ENCODE measurements at places on chromosomes 11 and 22.

DNA sequence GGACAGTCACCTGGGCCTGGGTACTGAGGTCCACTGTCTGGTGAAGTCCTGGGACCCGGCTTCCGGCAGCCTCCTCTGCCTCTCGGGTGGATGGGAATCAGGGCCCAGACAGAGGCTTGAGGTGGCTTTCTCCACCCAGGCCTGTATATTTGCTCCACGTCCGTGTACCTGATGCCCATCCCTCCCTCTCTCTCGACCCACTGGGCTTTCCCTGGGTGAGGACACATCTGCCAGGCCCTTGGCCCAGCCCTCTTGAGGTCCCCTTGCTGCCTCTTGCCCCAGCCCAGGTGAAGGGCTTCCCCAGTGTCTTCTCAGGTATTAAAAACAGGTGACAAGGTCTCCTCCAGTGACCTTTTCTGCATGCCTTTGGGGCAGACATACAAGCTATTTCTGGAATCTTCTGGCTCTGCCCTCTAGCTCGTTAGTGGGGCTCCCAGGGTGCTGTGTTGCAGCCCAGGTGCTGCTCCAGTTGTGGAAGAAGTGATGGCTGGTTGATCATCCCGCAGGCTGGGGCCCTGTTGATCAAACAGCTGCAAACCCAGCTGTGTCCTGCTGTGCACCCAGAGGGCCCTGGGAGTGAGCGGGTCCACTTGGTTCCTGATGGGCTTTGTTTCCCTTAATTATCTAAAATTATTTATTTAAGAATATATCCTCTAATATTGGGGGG lies 25.5 kb upstream of the ACR start:
- DNase-seq: no peak

- DNase-seq: no peak
These were observed 115.6 kb upstream of the B3GAT1 start for GRCh38 chr11:134527382-134528243.

GRCh38 chr22:20389288-20389687 lies 4.7 kb upstream of the ZNF74 start:
- DNase-seq: no peak

DNA sequence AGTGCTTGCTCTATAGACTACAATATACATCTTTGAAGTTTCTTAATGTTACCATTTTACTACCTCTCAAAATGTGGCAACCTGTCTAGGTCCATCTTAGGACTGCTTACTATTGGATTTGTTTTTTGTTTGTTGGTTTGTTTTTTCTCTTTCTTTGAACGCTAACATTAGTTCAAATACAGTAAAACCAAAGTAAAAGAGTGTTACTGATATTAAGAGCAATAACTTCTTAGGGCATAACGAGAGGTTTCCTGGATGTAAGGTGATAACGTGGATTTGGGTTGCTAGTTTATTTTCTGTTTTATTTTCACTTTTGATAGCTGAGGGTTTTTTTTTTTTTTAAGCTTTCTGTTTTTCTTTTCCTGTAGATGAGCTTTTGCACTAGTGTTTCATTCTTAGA lies 43.6 kb downstream of the TMEM135 start:
- DNase-seq: no peak

DNA sequence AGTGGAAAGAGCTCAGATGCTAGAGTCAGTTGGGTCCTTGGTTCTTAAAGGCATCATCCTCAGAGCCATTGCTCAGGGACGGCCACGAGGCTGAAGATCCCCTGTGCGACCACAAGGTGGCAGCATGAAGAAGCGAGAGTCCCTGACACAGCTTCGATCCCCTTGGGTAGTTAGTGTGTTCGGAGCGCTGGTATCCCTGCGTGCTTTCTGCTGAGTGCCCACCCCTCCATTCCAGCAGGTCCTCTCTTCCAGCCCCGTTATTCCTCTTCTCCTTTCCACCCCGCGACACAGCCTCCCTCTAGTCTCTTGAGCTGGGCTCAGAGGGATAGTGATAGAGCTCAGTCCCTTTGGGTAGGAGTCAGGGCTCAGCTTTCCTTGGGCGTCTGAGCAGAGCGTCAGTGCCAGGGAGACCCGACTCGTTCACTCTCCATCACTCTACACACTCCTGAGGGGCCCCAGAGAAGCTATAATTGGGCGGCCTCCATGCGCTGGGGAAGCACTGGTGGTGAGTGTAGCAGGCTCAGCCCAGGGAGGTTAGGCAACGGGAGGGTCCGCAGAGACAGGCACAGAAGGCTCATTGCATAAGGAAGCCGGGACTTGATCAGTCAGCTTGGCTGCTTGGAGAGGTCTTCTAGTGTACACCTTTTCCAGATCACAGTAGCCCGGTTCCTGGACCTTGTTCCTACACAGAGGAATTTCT lies at the start of gene OR51D1:
Gene OR51D1 (plus strand): TSS at position 516 of the 700 bp plus-strand sequence. CDS start 2,314 bp downstream, outside the sequence.
- DNase-seq: peak; percentile 58

GRCh38 chr22:17380359-17381087 lies 11.3 kb downstream of the CECR2 start:
- DNase-seq: no peak

DNA sequence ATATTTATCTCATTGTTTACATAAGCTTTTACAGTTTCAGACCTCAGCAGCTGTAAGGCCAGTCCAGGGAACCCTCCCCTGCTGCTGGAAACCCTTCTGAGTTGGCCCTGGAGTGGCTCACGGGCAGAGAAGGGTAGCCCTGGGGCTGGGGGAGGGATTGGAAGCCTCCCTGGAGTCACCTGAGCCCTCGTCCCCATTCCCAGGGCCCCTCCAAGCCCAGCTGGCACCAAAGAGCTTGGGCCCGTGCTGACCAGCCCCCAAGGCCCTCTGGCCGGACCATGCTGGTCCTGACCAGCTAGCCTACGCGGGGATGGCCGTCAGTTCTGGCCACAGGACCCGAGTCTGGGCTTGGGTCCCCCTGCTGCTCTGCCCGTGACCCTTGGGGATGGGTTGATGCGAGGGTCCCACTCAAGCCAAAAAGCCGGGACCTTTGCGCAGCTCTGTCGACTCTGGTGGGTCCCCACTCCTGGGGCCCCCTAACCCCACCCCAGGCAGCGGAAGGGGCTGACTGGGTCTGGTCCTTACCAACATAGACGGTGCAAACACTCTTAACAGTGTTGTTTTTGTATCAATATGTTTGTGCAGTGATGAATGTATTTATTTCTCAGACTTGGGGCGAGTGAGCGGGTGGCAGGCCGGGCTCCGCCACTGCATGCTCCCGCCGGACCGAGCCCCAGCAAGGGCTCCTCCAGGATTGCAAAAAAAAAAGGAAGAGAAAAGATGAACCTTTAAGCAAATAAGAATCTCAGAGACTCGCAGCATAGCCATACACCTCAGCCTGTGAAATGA lies 17.5 kb upstream of the TMEM191C start:
- no peak for DNase-seq

GRCh38 chr11:117696540-117696939 lies 100.5 kb downstream of the DSCAML1 start:
- DNase-seq: no peak

Measured in activated T-cell treated with anti-CD3 and anti-CD28 coated beads for 4 hours (primary cell).